ENCODE measurements at places on chromosomes 1 and 21. TPM values are rescaled to one million over a fixed set of nuclear protein-coding genes. Genes with fewer than 3 reads are reported as not detected.

LCE1B gene
- total RNA-seq, result not detected

SCP2 gene
- 111 TPM for total RNA-seq

STK40 gene
- total RNA-seq, result 14.7 TPM

SLC35D1 gene
- total RNA-seq, result 27.6 TPM

GPR37L1 gene
- total RNA-seq, result 0.88 TPM

IFI44L gene
- total RNA-seq, result 16.8 TPM

BTBD8 gene
- total RNA-seq, result 151 TPM

MTARC2 gene
- total RNA-seq, result 9.6 TPM

TIMM17A gene
- 35.5 TPM for total RNA-seq

LENEP gene
- total RNA-seq, result 6.0 TPM

KRTAP12-2 gene
- total RNA-seq, result not detected

Data from camera-type eye (tissue), 1 donor.